ENCODE measurements at places on chromosomes 1 and 21.

- no peaks in the 10 kb centered on the region for H3K4me1 ChIP-seq
- no peaks in the 10 kb centered on the region for H3K36me3 ChIP-seq
- H3K27ac ChIP-seq, result no peak overlapping the region
- no peak for DNase-seq
Measured at GRCh38 chr1:38444770-38445442, 398.3 kb upstream of the POU3F1 start.

DNA sequence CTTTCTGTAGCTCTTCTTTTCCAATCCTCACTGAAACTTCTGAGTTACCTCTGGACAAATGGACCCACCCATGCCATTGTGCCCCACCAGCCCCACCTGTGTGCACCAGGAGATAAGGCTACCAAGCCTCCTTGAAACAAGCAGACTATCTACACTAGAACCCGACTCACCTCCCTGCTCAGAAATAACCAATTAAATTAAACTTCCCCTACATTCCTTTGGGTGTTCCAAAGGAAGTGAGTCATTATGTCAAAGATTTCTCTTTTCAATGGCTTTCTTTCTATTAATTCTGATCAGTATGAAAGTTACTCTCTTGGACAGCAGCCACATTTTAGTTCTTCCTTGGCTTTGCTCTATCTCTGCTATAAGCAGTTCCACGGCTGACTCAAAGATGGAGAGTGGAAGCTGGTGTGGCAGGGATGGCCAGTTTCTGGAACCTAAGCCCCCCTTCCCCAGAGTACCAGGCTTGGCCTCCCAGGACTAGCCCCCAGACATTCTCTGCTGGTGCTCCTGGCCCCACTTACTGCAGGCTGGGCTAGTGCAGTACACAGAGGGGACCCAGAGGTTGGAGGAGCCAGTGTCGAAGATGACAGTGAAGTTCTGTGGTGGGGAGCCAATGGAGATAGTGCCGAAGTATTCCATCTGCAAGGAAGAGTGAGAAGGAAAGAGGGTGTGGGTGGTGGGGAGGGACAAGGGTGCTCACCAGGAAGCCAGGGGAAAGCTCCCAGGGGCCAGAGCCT is 1.9 kb downstream of the CTSE start:
- no peaks in the 10 kb centered on the region for H3K27me3 ChIP-seq
- no peak for DNase-seq
- peaks cover 33% of the 10 kb centered on the region for H3K4me1 ChIP-seq
- H3K27ac ChIP-seq, result peak overlapping the region; percentile 50

DNA sequence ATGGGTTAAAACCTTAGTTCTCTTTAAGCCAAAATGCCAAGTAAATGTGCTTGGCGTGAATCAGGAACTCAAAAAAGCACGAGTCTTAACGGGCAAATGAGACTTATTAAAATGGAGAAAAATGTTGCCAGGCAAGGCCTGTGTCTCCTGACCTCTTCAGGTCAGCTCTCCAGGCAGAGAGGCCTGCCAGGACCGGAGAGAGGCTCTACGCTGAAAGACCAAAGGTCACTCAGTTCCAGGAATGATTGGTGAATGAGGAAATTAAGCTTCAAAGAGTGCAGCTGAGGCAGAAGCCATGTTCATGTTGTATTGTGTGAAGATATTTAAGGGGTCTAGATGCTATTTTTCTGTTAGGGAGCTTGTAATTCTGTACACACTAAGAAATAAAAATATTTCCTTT is 66.6 kb downstream of the SPAG17 start:
- H3K4me3 ChIP-seq, result no peak overlapping the region
- peak; percentile 85 for DNase-seq
- H3K4me1 ChIP-seq, result no peaks in the 10 kb centered on the region
- H3K27ac ChIP-seq, result no peak overlapping the region
- no peaks in the 10 kb centered on the region for H3K27me3 ChIP-seq

GRCh38 chr1:198298640-198299039 is 141.8 kb downstream of the NEK7 start:
- H3K36me3 ChIP-seq, result peaks cover 6% of the 10 kb centered on the region
- DNase-seq, result no peak
- H3K27ac ChIP-seq, result no peak overlapping the region
- no peak overlapping the region for H3K4me3 ChIP-seq

- no peak for DNase-seq
- no peaks in the 10 kb centered on the region for H3K36me3 ChIP-seq
- H3K27ac ChIP-seq, result no peak overlapping the region
Measured at GRCh38 chr1:195580988-195581387, 1027.3 kb downstream of the KCNT2 start.

GRCh38 chr1:84985365-84985764 is 11.5 kb downstream of the MCOLN2 start:
- H3K36me3 ChIP-seq, result no peaks in the 10 kb centered on the region
- no peaks in the 10 kb centered on the region for H3K4me1 ChIP-seq
- H3K4me3 ChIP-seq, result no peak overlapping the region

DNA sequence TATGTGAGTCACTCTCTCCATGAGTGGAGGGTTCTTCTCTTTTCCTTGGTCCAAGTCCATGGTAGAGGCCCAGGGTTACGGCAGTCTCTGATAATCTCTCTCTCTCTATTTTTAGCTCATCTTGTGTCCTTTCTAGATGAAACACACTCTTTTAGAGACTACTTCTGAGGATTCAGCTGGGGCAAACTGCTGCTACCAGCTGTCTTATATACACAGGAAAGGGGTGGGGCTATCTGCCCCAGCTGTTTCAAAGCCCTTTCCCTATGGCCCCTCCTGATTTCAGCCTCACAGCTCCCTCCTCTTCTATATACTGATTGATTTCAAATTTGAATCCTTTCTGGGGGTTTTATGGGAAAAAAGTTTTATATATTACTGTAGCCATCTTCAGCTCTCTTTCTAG is 324.8 kb downstream of the RWDD3 start:
- no peaks in the 10 kb centered on the region for H3K4me1 ChIP-seq
- H3K4me3 ChIP-seq, result no peak overlapping the region
- no peak for DNase-seq
- H3K27me3 ChIP-seq, result no peaks in the 10 kb centered on the region
- H3K36me3 ChIP-seq, result no peaks in the 10 kb centered on the region

DNA sequence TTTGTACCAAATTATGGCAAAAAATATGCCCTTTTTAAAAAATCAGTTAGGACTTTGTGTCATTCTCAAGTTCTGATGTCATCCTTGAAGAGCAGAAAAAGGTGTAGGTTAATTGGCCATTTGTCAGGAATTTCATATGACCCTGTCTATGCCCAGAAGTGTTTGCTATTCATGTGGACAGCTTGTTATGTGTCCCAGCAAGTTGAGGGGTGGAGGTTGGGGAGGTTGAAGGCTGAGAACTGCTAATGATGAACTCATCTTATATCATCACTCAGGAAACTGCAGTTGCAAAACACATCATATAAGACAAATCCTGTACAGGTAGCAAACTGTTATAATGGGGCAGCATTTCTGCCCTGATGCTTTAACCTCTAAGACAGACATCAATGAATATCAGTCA is 106.5 kb downstream of the PHTF1 start:
- H3K36me3 ChIP-seq, result no peaks in the 10 kb centered on the region
- H3K4me3 ChIP-seq, result no peak overlapping the region
- no peak overlapping the region for H3K27ac ChIP-seq
- no peaks in the 10 kb centered on the region for H3K27me3 ChIP-seq

- H3K4me1 ChIP-seq, result peaks cover 64% of the 10 kb centered on the region
- no peaks in the 10 kb centered on the region for H3K27me3 ChIP-seq
- H3K36me3 ChIP-seq, result peaks cover 2% of the 10 kb centered on the region
Measured at GRCh38 chr1:41481109-41481775, 3.2 kb downstream of the EDN2 start.

DNA sequence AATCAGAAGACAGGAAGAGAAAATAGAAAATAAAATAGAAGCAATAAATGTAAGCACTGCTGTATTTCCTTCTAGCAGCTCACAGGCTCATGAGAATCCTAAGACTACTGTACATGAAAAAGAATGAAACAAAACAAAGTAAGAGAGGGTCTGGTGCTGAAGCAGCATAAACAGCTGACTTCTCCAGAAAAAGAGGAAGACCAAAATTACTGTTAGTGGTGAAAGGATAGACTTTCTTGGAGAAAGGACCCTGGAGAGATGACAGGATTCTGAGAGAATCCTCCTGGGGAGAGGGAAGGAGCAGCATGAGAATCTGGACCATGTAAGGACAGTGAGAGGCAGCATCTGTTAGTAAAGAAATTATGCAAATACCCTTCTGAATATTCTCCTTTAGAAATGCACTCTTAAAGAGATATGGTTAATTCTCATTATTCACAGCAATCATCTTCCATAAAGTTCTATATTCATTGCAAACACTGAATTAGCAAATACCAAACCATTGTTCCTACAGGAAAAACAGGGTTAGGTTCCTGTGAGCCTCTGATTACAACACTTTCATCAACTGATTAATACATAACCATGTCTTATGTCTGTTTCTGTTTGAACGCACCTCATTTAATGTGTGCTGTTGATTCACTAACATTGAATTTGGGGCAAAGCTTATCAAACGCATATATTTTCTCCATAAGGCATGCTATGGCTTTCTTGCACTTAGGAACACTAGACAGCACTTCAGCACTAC is 17.0 kb downstream of the SLC25A24 start:
- H3K36me3 ChIP-seq, result peaks cover 8% of the 10 kb centered on the region
- no peak for DNase-seq
- H3K27ac ChIP-seq, result no peak overlapping the region
- H3K4me1 ChIP-seq, result no peaks in the 10 kb centered on the region
- no peak overlapping the region for H3K4me3 ChIP-seq

DNA sequence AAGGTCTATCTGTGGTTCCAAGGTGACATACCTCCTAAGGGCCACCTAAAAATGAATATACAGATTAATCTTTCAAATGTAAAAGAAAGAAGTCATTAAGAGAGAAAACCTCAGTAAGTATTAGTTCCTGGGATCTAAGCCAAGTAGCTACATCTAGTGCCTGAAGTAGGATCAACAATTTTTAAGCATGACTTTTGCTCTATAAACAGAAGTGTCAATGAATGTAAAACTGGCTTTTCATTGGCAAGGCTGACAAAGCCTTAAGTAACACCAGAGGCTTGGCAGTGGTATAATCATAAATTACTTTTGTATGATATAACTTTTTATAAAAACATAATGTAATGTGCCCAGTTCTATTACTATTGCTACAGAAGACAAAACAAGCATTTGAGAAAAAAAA is 12.2 kb upstream of the ACADM start:
- no peak overlapping the region for H3K27ac ChIP-seq
- H3K27me3 ChIP-seq, result no peaks in the 10 kb centered on the region
- no peak overlapping the region for H3K4me3 ChIP-seq
- no peaks in the 10 kb centered on the region for H3K36me3 ChIP-seq

DNA sequence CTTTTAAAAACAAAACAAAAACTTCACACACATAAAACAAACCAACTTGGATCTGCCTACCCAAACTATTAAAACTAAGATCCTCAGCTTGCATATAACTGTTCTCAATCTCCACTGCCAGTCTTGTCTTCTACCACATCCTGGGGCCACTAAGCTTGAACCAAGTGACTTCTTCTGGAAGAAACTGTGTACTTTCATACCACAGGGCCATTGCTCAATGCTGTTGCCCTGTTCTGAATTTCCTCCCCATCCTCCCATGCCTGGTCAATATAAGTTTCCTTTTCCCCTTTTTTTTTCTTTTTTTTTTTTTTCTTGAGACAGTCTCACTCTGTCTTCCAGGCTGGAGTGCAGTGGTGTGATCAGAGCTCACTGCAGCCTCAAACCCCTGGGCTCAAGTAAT is 109.9 kb downstream of the KIAA0319L start:
- no peak for DNase-seq
- peaks cover 2% of the 10 kb centered on the region for H3K4me1 ChIP-seq
- H3K27me3 ChIP-seq, result no peaks in the 10 kb centered on the region
- H3K27ac ChIP-seq, result no peak overlapping the region
- H3K4me3 ChIP-seq, result no peak overlapping the region

DNA sequence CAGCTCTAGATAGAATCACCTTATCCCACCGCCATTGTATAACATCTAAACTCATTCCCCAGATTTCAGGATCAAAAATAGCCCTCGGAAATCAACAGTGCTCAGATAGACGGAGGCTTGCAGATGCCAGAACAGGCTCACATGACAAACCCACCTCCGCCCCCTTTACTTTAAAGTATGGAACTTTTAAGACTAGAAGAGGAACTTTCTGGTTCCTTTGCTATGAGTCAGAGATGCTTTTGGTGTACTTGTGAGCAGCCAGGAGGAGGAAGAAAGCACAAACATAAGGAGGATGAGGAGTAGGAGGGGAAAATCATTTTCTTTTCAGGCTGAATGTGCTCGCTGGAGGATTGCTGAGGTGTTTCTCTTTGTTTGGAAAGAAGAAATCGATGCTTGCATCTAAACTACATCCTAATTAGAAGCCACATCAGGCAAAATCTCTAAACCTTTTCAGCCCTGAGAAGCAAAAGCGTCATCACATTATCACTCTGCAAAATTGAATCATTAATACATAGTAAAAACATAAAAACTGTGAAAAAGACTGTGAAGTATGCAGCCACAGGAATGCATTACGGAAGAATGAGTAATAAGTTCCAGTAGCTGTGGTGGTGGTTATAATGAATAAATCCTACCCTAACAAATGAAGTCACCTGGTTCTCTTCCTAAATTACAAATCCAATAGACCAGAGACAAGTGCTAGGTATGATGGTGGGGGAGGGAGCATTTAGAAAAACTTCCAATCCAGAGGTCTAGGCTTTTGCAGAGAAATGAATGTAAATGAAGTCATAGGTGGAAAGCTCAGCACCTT is 251.3 kb downstream of the KCNH1 start:
- no peak overlapping the region for H3K4me3 ChIP-seq
- H3K27me3 ChIP-seq, result no peaks in the 10 kb centered on the region
- no peak overlapping the region for H3K27ac ChIP-seq
- H3K36me3 ChIP-seq, result no peaks in the 10 kb centered on the region

DNA sequence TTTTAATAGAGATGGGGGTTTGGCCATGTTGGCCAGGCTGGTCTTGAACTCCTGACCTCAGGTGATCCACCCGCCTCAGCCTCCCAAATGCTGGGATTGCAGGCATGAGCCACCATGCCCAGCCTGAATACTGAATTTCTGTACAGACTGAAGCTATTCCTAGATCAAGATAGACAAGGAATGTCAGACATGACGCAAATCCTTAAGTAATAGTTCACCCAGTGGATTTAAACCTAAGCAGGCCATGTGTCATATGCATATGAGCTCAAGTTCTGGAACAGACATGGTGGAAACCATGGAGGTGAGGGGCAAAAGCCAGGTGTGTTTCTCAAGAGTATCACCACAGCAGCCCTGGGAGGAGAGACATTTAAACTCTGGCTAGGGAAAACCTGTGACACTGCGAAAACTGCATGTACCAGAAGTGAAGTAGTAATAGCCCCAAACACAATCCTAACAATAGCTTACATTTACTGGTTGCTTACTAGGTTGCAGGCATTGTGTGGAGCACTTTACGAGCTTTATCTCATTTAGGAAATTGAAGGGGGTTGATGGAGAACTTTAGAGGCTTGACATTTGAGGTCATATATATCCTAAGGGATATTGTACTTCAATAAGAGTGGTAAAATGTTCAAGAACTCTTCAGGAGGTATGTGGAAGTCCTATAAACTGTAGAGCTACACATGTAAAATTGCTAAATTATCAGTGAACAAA is 31.7 kb upstream of the MAN1A2 start:
- no peaks in the 10 kb centered on the region for H3K36me3 ChIP-seq
- H3K27me3 ChIP-seq, result no peaks in the 10 kb centered on the region
- no peaks in the 10 kb centered on the region for H3K4me1 ChIP-seq
- H3K27ac ChIP-seq, result no peak overlapping the region
- DNase-seq, result no peak
- no peak overlapping the region for H3K4me3 ChIP-seq
